ENCODE measurements at places on chromosomes 16 and 17.

- DNase-seq = no peak
These were observed 48.9 kb upstream of the MSI2 start for GRCh38 chr17:57207396-57207795.

- no peak for DNase-seq
These were observed 3.3 kb downstream of the CCL15 start for GRCh38 chr17:35998018-35998545.

GRCh38 chr16:66258916-66259845, 107.3 kb upstream of the CDH5 start:
- DNase-seq = no peak

- DNase-seq = peak; percentile 67
These were observed at the start of gene MYO1D for GRCh38 chr17:32876417-32877163. Gene MYO1D, minus strand, starts transcription at chr17:32877124. Its CDS starts 252 bp downstream, at chr17:32876872.

GRCh38 chr17:77208217-77208808, 67.5 kb downstream of the SEC14L1 start:
- DNase-seq = no peak

DNA sequence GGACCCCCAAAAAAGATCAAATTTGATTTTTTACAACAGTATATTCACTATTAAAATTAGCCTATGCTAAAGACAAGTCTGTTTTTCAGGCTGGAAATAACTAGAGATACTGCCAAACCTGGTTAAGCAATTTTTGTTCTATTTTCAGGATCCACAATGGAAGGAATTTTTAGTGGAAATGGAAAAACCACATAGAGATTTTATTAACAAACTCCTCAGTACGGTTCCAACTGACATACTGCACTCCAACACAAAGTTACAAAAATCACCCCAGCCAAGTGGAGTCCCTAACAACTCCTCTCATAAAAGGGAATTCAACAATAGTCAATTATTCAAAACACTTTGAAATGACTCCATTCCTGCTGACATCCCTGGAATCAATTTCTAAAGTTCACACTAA, 101.6 kb upstream of the TOB1 start:
- DNase-seq = no peak

- no peak for DNase-seq
These were observed 44.9 kb upstream of the POLR3E start for GRCh38 chr16:22252317-22252716.

- DNase-seq = no peak
These were observed 32.5 kb downstream of the MARF1 start for GRCh38 chr16:15610369-15610871.

GRCh38 chr16:66741169-66741900, 10.1 kb downstream of the DYNC1LI2 start:
- DNase-seq = no peak

- DNase-seq = no peak
These were observed 11.5 kb downstream of the CEP295NL start for GRCh38 chr17:78891406-78892061.

GRCh38 chr17:21388944-21389343, 12.8 kb downstream of the KCNJ12 start:
- DNase-seq = no peak

DNA sequence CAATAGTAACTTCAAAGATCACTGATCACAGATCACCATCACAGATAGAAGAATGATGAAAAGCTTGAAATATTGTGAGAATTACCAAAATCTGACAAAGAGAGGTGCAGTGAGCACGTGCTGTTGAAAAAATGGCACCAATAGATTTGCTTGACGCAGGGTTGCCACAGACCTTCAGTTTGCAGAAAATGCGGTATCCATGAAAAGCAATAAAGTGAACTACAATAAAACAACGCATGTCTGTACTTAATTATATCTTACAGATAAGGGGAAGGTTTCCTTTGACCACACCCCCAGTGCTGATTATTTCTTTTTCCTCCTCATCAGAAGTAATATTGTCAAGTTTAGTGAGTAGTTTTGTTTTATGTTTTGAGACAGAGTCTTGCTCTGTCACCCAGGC, 21.1 kb upstream of the PYDC1 start:
- DNase-seq = no peak

DNA sequence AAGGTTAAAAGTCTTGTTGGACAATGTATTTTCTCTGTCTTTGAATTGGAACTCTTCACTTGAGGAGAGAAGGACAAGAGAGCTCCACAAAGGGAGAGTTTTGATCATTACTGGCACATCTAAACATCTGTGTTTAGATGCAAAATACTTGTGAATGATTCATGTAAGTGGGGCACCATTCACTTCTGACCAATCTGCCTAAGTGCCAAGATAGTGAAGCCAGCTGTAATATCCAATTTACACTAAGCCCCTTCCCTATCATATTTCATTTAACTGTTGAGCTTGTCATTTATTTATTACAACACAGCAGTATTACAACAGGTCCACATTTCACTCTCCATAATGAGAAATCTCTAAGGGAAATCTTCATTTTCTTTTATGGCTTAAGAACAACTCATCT, 832.3 kb upstream of the GOT2 start:
- DNase-seq = no peak

- no peak for DNase-seq
These were observed 12.5 kb downstream of the ARL4D start for GRCh38 chr17:43411369-43411677.

DNA sequence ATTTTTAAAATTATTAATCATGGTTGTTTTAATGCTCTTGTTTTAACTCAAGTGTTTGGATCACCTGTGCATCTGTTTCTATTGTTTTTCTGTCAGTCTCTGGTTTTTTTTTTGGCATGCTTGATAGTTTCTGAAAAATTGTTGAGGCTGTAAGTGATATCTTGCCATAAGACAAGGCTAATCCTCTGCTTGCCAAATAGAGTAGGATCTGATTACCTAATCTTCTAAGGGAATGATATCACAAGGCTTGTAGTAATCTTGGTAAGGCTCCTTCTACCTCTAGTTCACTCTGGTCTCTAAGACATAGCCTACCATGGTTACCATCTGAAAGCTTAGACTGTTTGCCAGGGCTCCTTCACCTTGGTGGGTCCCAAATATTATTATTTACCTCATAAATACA, 81.0 kb downstream of the ATF7IP2 start:
- no peak for DNase-seq

GRCh38 chr17:43952724-43953666, 745 bp downstream of the PYY start:
- no peak for DNase-seq

DNA sequence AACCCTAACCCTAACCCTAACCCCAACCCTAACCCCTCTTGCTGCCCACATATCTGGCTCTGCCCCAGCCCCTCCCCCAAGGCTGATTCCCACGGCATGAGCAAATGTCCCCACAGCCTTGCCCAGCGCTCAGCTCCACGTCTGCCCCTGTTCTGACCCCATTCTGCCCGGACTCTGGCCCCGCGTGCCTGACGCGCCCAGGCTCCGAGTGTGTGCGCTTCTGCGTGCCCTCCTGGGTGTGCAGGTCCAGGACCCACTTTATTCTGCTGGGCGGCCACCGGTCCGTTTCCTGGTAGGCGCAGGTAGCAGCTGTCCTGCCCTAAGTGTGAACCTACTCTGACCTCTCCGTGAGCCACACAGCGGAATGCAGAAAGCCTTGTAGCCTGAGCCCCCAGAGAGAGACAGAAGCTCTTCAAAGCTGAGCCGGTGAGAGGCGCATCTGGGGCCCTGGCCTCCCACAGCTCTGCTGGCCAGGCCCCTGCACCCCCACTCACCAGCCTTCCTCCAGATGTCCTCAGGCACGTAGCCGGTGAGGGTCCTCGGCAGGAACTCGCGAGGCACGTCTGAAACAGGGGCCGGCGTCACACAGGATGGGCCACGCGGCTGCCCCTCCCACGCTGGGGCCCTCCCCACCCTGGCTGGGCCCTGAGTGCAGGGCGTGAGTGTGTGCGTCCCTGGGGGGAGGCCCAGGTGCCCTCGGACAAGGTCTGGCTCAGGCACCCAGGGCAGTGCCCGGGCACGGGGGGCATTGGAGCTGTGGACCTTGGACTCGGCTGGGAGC, 14.0 kb upstream of the PABPN1L start:
- no peak for DNase-seq

GRCh38 chr16:85840801-85841200, 41.3 kb downstream of the COX4I1 start:
- no peak for DNase-seq

GRCh38 chr17:48148854-48149786, 41.6 kb downstream of the SNX11 start:
- no peak for DNase-seq

DNA sequence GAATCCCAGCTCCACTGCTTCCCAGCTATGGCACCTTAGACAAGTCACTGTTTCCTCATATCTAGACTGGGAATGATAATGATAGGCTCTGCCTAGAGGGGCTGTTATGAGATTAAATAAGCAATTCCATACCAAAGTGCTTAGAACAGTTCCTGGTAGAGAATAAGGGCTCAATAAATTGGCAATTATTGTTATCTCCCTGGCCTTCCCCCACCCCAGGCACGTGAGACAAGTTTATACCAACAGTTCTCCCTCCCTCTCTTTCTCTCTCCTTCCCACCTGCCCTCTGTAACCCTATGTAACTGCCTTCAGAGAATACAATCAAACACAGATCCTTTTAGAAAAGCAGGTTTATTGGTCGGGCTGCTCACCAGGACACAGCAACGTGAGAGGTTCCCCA, 13.9 kb upstream of the STAT3 start:
- DNase-seq = no peak

GRCh38 chr17:67615011-67615561, 102.7 kb upstream of the NOL11 start:
- no peak for DNase-seq

DNA sequence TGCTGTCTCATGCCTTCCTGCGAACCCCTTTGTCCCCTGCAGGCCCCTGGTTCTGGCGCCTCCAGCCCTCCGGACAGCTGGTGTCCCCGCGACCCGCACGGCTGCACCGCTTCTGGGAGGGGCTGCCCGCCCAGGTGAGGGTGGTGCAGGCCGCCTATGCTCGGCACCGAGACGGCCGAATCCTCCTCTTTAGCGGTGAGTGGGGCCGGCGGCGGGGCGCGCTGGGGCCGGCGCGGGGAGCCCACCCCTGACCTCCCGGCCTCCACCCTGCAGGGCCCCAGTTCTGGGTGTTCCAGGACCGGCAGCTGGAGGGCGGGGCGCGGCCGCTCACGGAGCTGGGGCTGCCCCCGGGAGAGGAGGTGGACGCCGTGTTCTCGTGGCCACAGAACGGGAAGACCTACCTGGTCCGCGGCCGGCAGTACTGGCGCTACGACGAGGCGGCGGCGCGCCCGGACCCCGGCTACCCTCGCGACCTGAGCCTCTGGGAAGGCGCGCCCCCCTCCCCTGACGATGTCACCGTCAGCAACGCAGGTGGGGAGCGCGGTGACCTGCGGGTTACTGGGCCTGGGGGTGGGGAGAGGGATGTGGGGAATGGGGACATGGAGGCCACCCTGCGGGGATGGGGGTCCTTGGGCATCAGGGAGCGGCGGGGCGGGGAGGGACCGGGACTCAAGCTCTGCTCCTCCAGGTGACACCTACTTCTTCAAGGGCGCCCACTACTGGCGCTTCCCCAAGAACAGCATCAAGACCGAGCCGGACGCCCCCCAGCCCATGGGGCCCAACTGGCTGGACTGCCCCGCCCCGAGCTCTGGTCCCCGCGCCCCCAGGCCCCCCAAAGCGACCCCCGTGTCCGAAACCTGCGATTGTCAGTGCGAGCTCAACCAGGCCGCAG, 7.1 kb upstream of the IL32 start:
- DNase-seq = peak; percentile 44

- DNase-seq = no peak
These were observed 963 bp upstream of the APRT start for GRCh38 chr16:88812513-88813268.

DNA sequence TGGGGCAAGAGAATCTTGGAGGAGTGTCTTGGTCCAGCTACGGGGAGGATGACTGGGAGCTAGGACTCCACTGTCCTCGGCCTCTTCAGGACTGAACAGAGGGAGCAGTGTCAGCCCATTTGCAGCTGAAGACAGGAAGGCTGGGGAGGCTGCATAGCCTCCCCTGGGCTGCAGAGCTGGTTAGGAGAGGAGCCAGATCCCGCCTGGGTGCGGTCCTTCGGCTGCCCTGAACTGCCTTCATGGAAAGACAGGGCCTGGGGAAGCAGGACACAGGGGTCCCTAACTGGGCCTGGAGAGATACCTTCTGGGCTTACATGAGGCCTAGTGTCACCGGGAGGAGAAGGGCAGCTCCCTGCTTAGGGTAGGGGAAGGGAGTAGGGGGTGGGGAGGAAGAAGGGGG, 26.6 kb downstream of the UNC13D start:
- no peak for DNase-seq

DNA sequence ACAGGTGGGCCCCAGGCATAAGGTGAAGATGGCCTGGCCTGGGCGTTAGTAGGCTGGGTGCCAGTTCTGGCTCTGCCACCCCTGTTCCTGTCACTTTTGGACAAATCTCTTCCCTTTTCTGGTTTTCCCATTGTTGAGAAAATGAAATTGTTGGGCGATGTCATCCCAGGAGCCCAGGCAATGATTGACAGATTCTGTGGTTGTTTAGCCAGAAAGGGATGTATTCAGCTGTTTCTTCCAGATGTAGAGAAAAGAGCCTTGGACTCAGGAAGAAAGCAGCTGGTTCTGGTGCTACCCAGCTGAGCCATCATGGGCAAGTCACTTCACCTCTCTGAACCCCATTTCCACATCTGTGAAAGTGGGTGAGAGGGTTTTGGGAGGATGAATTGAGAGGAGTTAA, 60.1 kb upstream of the MRTFB start:
- no peak for DNase-seq

DNA sequence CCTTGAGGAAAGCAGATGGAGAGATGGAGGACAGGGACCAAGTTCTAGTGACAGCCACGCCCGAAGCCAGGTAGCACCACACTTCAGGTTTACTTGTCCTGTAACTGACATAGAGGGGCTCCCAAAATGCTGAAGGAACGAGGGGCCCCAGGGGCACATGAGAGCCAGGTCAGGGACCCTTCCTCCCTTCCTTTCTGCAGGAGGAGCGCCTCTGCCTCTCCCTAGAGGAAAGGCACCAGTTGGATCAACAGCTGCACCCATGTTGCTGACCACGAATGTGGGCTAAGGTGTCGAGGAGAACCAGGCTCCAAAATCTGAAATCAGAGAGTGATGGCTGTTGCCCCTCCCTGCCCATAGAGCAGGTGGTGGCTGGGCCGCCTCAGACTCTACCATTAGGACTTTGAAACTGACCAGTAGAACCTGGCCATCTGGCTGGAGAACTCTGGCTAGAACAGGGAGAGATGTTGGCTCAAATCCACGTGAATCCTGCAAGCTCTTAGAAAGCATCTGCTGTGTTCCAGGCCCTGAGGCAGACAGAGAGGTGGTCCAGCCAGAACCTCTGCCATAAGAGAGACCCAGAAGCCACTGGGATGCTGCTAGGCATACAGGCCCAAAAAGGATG, 218.8 kb downstream of the KATNIP start:
- no peak for DNase-seq

GRCh38 chr17:79574108-79574507, 36.7 kb downstream of the RBFOX3 start:
- DNase-seq = no peak

DNA sequence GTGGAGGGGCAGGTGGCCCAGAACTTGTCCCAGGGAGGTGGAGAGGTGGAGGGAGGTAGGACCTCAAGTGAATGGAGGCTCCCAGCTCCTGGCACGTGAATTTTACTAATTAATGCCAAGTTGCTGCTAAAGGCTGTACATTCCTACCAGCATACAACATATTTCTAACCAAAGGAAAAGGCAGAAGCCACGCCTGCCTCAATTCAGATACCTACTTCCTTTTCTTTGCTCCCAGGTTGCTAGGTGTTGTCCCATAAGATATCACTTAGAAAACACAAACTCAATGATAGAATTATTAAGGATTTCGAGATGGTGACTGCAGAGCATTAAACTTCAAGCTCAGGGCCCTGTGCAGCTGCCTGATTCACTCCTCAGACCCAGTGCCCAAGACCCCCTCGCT, 20.5 kb upstream of the SMPD3 start:
- DNase-seq = no peak

- DNase-seq = peak; percentile 80
These were observed 20.7 kb upstream of the ADCY7 start for GRCh38 chr16:50245417-50246298.
